ENCODE measurements at places on chromosomes 13 and 19. TPM values are rescaled to one million over a fixed set of nuclear protein-coding genes. Genes with fewer than 3 reads are reported as not detected.

DNA sequence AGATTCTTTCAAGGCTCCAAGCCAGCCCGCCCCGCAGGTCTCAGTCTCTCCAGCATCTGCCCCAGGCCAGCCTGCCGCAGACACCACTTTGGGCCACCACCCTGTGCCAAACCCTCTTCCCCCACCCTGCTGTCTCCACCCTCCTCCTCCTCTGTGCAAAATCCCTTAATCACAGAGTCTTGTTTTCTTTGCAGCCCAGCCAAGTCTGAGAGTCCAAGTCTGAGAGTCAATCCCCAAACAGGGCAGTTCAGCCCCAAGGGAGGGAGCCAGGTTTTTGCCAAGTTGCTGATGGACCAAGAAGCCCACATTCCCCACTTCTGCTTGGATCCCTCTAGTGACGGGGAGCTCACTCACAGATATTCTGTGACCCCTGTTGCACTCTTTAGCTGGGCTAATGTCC, 3.1 kb downstream of the ADAMTS10 start:
- no peak for DNase-seq

GRCh38 chr19:49119411-49120324, at the start of gene PPFIA3:
Gene PPFIA3, plus strand, starts transcription at chr19:49119544. Its CDS starts 8,330 bp downstream, at chr19:49127874.
- no peak for DNase-seq

GRCh38 chr19:35207391-35207871, 21.1 kb downstream of the FAM187B start:
- no peak for DNase-seq

- DNase-seq: no peak
These were observed 5.2 kb upstream of the BCAT2 start for GRCh38 chr19:48815870-48816501.

DNA sequence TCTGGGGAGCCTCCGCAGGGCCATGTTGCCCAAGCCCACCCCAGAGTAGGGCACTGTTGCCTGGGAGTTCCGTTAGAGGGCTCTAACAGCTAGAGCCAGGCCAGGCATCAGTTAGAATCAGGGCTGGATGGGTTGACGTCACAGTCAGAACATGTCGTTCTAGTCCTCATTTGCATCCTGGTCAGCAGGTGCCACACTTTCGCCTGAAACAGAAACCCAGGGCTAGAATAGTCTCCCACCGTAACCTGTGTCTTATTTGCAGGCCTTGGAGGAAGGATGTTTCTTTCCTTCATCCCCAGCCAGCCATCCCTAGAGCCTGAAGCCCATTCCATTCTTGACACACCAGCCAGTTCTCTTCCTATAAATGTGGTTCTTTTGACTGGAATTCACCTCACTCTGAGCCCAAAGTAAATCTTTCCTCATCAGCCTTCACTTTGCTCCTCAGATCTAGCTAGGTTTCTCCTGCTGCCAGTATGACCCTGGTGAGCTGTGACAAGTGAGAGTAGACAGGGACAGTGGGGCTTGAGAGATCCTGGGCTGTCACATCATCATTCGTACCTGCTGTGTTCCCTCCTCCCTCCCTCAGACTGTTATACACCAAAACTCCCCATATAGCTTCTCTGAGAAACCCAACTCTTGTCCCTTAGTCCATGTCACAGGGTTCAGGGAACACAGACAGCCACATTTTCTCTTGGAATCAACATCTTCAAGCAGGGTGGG, 12.2 kb upstream of the CCDC97 start:
- no peak for DNase-seq

Gene MEIS3
- polyA plus RNA-seq: 27.2 TPM

Measured in AG04450 (cell line).